BE2C (cell line): ENCODE measurements at places on chromosomes 1 and 21.

DNA sequence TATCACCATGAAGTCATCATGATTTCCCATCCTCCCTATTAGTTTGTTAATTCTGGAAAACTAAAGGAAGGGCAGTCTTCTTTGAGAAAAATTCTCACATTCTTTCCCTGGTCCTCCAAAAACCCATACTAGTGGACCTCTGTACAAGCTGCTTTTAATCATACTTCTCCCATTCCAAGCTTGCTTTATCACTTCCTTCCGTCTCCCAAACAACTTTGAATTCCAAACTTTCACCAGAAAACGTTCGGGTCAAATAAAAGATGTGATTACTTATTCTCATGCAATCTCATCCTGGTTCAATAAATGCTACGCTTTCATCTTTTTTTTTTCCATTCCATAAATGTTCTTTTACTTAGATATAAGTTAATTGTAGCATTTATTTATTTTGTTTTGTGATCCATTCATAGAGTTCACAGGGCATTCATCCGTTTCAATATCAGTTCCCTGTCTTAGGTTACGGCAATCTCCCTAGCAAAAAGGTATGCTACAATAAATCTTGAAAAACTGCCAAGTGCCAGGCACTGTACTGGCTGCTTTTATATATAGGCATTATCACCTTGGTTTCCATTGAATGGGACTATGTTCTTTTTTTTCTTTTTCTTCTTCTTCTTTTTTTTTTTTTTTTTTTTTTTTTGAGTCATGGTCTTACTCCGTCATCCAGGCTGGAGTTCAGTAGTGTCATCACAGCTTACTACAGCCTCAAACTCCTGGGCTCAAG is 100.2 kb upstream of the GREM2 start:
- no peak for DNase-seq

GRCh38 chr1:38327559-38327973 is 281.0 kb upstream of the POU3F1 start:
- DNase-seq = no peak

DNA sequence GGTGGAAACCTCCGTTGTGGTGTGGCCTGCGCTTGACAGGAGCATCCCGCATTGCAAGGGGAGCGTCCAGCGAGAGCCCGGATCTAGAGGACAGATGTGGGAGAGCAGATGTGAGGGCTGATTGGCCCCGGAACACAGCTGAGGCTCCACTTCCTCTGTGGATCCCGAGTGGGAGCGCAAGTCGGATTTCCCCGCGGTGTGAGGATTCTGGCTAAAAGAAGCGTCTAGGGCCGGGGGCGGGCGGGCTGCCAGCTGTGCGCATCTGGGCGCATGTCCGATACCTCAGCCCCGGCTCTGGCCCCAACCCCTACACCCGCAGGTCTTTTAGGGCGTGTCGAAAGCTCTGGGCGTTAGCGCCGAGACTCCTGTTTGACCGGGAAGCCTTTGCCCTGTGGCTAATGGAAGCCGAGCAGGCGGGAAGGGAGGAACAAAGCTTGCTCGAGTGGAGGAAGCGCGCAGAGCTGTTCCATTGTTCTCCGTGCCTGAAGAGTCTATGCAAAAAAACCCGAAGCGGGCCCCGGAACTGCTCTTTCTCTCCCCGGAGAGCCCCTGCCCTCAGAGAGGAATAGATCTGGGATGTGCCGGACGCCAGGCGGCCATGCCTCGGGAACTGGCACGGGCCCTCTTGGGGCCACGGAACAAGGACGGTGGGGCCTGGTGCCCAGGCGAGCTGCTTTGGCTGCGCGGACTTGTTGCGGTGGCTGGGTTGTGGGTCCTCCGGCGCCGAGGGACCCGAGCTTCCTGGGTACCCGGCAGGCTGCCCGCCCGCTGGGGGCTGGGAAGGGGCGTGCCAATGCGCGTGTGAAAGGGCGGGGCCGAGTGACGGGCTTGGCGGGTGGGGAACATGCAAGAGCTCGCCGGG is 111.1 kb downstream of the NAV1 start:
- peak; percentile 79 for DNase-seq

- DNase-seq = no peak
These were observed 1.9 kb downstream of the CDC73 start for GRCh38 chr1:193123751-193124150.

- DNase-seq = no peak
These were observed 20.4 kb downstream of the SSX2IP start for GRCh38 chr1:84669831-84670230.

GRCh38 chr1:35717911-35718476 is 690 bp downstream of the C1orf216 start:
- peak; percentile 25 for DNase-seq

DNA sequence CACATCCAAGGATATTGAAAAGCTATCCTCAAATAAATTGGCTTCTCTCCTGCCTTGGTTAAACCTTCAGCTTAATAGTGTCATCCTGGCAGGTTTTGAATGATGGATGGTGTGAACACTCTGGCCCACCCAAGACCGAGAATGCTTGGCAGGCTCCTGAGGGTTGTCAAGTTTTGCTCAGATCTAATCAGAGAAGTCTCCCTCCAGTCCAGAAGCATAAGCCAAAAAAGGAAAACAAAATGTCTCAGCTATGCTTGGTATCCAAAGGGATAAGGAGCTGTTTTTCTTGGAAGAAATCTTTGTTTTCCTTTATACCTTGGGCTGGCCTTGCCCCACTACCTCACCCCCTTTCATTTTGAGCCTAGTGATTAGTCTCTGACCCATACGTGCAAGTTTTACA is 172.7 kb downstream of the CRB1 start:
- DNase-seq = no peak

DNA sequence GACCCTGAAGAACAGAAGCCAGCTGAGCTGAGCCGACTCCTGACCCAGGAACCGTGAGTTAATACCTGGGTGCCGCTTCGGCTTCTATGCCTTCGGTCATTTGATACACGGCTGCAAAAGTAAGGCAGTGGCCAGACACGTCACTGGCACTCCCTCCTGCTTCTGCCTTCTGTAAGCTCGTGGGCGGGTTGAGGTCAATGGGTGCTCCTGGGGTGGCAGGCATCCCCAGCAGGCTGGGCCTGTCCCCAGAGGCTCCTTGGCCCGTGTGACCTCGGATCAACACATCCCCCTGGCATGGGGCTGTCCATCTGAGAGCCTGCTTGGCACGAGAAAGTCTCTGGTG is 35.7 kb upstream of the COL6A1 start:
- no peak for DNase-seq

GRCh38 chr21:36747041-36747814 is 48.3 kb downstream of the SIM2 start:
- DNase-seq = no peak
